CD4-positive, alpha-beta T cell treated with Interleukin-15 for 1 hour (primary cell): ENCODE measurements at places on chromosomes 6 and 20.

- DNase-seq = no peak
These were observed 11.4 kb upstream of the TXLNB start for GRCh38 chr6:139303185-139303584.

GRCh38 chr6:69349771-69350170 lies 447.0 kb downstream of the LMBRD1 start:
- no peak for DNase-seq

DNA sequence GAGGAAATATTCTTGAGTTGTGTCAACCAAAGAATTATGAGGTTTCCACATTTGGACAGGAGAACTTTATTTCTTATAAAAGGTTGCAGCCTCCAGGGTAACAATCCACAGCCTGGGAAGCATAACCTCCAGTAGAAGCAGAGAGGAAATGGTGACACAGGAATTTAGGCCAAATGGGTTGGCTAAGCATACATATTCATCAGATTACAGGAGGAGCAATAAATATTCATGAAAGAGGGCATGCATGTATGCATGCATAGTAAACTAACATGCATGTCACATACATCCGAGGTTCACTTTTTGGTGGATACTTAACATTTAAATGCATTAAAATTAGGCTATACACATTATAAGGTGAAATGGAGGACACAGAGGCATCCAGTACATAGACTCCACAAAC lies 55.7 kb upstream of the NT5E start:
- DNase-seq = no peak

GRCh38 chr6:158854214-158855101 lies 35.3 kb upstream of the EZR start:
- DNase-seq = no peak

- DNase-seq = no peak
These were observed 79.5 kb upstream of the PBOV1 start for GRCh38 chr6:138297761-138298298.

GRCh38 chr6:40957616-40958492 lies 81.2 kb downstream of the UNC5CL start:
- DNase-seq = no peak

- DNase-seq = no peak
These were observed 16.1 kb upstream of the PBOV1 start for GRCh38 chr6:138234363-138234762.

- no peak for DNase-seq
These were observed 64.8 kb downstream of the CARMIL1 start for GRCh38 chr6:25343984-25344383.

- no peak for DNase-seq
These were observed 191.6 kb upstream of the MCHR2 start for GRCh38 chr6:100185615-100186014.

GRCh38 chr6:18280084-18280483 lies 15.8 kb upstream of the DEK start:
- no peak for DNase-seq
